ENCODE measurements at places on chromosomes 1 and 21.

DNA sequence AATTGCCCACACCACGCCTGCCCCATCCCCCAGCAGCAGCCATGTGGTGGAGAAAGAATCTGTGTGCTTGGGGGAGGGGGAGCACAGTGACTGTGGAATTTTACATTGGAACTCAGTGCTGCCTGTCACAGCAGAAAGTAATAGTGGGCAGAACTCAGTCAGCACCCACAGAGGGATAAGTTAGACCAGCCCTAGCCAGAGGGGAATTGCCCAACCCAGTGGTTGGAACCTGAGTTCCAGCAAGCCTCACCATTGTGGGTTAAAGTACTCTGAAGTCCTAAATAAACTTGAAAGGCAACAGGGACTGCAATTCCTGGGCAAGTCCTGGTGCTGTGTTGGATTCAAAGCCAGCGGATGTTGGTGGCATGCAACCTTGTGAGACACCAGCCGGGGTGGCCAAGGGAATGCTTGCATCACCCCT is 88.8 kb downstream of the MRPL39 start:
- peak; percentile 3 for DNase-seq

DNA sequence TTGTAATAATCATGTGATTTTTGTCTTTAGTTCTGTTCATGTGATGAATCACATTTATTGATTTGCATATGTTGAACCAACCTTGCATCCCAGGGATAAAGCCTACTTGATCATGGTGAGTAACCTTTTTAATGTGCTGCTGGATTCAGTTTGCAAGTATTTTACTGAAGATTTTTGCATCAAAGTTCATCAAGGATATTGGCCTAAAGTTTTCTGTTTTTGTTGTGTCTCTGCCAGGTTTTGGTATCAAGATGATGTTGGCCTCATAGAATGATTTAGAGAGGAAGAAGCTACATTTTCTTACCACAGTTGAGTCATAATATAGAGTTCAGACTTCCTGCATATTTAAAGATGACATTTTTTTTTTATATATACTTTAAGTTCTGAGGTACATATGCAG is 455.9 kb downstream of the PLPP3 start:
- peak; percentile 88 for DNase-seq

GRCh38 chr1:151574575-151575529 is 34.7 kb downstream of the TUFT1 start:
- peak; percentile 80 for DNase-seq

GRCh38 chr1:215986401-215986800 is 419.3 kb downstream of the KCTD3 start:
- DNase-seq, result no peak

GRCh38 chr1:36818771-36819170 is 215.5 kb downstream of the GRIK3 start:
- DNase-seq, result no peak

GRCh38 chr1:58041621-58042020 is 504.9 kb downstream of the OMA1 start:
- DNase-seq, result peak; percentile 3

GRCh38 chr1:230270559-230271281 is 155.4 kb downstream of the PGBD5 start:
- DNase-seq, result peak; percentile 28

- no peak for DNase-seq
Measured at GRCh38 chr1:172112576-172112975, 271.3 kb downstream of the DNM3 start.

GRCh38 chr1:91804546-91805023 is 81.4 kb downstream of the TGFBR3 start:
- DNase-seq, result no peak

GRCh38 chr1:209886219-209886536 is 51.8 kb upstream of the SYT14 start:
- DNase-seq, result no peak

- DNase-seq, result no peak
Measured at GRCh38 chr1:199287206-199287605, 648.4 kb downstream of the PTPRC start.

GRCh38 chr1:204207136-204207616 is 6.6 kb downstream of the GOLT1A start:
- peak; percentile 46 for DNase-seq

- DNase-seq, result peak; percentile 87
Measured at GRCh38 chr1:102531036-102531435, 534.3 kb upstream of the OLFM3 start.

DNA sequence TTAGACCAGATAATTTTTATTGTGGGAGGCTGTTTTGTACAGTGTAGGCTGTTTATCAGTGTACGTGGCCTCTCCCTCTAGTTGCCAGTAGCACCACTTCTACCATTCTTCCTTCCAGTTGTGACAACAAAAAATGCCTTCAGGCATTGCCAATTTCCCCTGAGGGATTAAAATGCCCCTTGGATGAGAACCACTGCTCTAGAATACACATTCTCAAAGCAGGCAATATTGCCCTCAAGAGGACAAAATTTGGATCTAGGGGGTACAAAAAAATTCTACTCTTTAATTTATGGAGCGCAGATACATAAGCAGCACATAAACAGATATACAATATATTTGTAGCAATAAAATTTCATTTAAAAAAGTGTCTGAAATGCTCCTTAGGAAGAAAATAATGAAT is 674.6 kb downstream of the PTPRC start:
- peak; percentile 9 for DNase-seq

DNA sequence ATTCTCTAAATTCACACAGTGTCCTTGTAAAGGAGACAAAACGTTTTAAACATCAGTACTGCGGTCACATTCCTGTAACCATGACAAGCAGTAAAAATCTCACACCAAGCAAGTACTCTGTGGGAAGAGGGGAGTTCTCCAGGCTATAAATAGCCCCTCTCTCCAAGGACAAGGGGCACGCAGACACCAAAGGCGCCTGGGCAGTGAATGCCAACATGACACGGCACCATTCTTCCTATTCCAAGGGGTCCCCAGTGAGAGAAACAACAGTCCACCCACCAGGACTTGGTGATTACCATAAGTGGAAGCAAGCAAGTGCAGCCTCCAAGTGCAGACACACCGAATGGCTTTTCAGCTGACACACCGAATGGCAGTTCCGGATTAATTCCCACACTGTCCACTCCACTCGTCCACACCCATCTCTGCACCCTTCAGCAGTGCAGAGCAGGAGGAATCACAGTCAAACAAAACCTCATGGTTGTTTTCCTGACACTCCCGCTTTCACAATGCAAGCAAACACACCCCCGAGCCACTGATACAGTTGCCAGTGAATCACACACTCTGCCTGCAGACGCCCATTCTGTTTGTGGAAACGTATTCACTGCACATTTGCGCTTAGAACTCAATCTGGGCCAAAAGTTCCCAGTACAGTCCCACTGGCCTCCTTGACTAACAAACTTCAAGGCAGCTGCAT is 1.8 kb downstream of the PTTG1IP start:
- DNase-seq, result peak; percentile 80

DNA sequence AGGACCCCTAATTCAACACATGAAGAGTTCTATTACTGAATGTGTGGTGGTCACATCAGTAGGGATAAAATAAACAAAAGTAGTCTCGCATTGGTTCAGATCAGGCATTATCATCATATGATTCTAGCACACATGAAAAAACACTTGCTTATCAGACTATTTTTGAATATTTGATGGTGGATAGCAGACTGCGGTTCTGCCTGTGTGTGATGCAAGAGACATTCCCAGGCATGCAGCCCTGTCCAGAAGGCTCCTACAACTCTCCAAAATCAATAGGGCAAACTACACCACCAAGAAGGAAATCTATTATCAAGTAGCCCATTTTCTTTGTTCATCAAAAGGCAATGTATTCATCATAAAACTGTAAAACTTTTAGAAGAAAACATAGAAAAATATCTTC is 304.7 kb downstream of the DUSP10 start:
- DNase-seq, result no peak

GRCh38 chr1:43383449-43383848 is 6.2 kb downstream of the MED8 start:
- no peak for DNase-seq

DNA sequence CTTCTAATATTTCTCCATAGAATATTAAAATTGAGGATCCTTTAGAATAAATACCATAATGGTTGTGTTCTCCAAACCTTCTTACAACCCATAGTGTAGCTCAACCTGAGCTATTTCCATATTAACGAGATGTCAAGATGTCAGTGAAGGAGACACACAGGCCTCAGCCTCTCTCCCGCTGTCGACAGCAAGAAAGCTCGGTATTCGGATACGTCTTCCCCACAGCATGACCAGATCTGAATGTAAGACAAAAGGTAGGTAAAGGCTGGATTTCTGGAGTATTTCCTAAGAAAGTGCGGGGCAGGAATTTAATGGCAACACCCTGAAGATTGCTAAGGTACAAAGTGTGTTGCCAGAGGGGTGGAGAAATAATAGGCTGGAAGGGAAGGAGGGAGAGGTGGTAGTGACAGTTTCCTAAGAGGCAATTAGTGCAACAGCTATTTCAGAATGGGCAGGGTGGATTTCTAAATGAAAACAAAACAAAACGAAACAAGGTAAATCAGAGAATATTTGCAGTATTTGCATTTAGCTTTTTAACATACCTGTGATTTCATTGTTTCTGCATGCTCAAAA is 1.7 kb downstream of the ADSS2 start:
- DNase-seq, result no peak

- no peak for DNase-seq
Measured at GRCh38 chr1:15308621-15309027, 61.6 kb downstream of the FHAD1 start.

- no peak for DNase-seq
Measured at GRCh38 chr1:47847763-47848162, 149.4 kb downstream of the TRABD2B start.

DNA sequence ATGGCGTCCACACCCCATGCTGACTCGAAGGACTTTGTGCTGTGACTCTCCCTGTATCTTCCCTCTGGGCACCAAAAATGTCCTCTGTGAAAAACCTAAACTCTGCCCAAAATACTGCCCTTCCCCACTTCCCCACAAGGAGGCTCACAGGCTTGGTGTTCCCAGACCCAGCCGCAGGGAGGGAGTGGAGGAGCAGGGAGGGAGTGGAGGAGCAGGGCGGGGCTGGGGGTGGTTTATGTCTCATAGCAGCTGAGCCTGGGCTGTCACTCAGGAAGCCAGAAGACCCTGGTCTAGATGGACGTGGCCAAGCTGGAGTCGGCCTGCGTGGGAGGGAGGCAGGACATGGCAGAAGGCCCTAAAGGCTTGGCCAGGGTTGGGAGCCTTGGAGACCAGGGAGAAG is 461.7 kb downstream of the PTPRU start:
- peak; percentile 78 for DNase-seq

DNA sequence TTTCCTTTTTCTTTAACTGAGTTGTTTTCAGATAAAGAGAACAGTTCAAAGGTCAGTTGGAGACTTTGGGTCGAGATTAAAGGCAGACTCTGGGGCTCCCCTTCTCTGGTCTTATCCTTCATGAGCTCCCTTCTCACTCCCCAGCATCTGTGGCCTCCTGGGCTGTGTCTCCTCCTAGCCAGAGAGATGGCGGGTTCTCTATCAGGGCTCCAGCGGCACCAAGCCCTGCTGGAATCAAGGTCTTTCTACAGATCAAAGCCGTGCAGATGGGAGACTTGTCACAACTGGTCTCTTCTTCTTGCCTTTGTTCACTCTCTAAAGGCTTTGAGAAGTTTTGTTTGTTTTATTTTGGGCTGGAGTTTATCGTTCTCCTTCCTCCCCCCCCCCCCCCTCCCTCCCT is 373.7 kb upstream of the C1orf174 start:
- DNase-seq, result no peak

DNA sequence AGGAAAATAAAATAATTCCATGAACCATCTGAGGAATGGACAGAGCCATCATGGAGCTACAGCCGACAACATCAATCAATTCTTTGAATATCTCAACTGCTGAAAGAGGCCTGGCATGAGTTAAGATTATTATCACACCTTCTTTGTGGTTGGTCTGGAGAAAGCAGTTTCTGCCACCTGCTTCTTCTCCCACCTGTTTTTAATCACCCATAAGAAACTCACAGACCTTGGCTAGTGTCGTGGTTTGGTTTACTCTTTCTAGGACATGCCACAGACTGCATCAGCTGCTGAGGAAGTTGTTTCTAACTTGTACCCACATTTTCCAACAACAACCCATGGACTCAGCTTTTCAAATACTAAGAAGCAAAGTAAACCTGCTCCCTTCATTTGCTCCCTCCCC is 65.6 kb downstream of the NTPCR start:
- DNase-seq, result no peak

DNA sequence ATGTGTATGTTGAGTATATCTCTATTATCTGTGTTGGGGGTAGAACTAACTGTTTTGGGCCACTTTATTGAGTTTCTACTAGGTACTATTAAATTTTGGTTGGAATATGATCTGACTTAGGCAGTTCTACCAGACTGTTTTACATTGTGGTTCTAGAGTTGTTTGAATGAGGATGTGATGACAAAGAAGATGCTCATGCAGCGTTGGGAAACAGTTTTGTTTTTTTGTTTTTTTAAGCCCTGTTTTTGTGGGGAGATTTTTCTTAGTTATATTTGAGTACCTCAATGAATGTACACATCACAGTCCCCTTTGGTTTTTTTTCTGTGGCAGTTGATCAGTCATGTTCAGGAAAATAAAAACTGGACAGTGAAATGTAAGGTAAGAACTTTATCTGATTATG is 40.1 kb downstream of the TMED5 start:
- DNase-seq, result peak; percentile 11

GRCh38 chr1:88404582-88404981 is 279.5 kb upstream of the PKN2 start:
- no peak for DNase-seq

DNA sequence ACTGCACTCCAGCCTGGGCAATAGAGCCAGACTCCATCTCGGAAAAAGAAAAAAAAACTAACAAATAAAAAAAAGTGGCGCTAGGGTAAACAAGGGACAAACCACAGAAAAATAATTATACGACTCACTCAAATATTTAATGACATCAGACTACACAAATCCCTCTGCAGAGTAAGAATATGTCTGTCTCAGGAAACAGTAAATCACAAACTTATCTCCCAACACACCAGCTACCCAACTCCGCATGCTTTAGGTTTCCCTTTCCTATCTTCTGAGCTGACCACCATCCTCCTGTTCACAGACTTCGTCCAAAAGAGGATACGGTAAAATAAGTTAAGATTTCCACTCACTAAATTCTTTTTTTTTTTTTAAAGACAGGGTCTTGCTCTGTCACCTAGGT is 16.2 kb downstream of the WDR47 start:
- DNase-seq, result peak; percentile 54

- DNase-seq, result no peak
Measured at GRCh38 chr1:42669936-42670335, 11.7 kb downstream of the PPIH start.

DNA sequence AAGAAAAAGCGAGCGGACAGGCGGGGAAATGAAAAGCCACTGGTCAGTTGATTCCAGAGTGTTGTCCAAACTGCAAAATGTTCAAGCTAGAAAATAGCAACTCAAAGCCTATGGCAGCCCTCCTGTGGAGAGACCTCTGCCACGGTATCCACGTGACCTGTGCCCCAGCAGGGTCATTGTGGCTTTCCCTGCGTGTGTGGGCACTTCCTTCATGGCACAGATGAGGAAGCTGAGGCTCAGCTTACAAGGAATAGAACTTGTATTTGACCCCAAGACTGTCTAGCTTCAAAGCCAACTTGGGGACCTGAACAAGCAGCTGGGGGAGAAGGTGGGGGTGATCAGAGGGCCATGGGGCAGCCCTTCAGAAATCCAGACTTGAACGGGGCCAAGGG is 15.6 kb upstream of the PLEKHG5 start:
- DNase-seq, result no peak

- DNase-seq, result peak; percentile 45
Measured at GRCh38 chr1:107277022-107277421, 136.2 kb downstream of the NTNG1 start.

GRCh38 chr1:89894210-89895201 is 73.7 kb downstream of the LRRC8D start:
- DNase-seq, result peak; percentile 95

GRCh38 chr1:234550341-234551031 is 59.5 kb downstream of the IRF2BP2 start:
- DNase-seq, result no peak

Data from EH (cell line).